ENCODE measurements at places on chromosomes 16 and 17.
A peak's percentile ranks its signal among the peaks of the same experiment; 100 is the strongest.

- no peak for DNase-seq
Measured at GRCh38 chr17:31387438-31387837, 4.0 kb upstream of the RAB11FIP4 start.

- no peak for DNase-seq
Measured at GRCh38 chr16:386641-387156, 4.9 kb upstream of the PGAP6 start.

DNA sequence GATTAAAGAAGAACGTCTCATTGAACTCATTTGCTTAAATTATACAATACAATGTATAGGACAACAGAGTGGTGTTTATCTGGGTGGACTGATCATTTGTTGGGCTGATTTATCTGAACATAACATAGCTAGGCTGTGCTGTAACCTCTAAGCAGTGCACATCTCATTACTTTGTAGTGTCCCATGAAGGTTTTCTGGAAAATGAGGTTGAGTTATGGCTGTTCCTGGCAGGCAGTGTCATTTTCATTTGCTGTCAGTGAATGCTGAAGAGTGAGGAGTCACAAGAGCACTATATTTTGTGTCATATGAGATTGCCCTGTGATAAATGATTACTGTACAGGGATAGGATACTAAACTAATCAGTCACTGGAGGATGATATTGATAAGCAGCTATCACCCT is 340.2 kb downstream of the HS3ST3B1 start:
- no peak for DNase-seq

GRCh38 chr17:66304304-66305174 is 2.1 kb downstream of the PRKCA start:
- no peak for DNase-seq

GRCh38 chr17:64385187-64386083 is 5.2 kb downstream of the PECAM1 start:
- no peak for DNase-seq

DNA sequence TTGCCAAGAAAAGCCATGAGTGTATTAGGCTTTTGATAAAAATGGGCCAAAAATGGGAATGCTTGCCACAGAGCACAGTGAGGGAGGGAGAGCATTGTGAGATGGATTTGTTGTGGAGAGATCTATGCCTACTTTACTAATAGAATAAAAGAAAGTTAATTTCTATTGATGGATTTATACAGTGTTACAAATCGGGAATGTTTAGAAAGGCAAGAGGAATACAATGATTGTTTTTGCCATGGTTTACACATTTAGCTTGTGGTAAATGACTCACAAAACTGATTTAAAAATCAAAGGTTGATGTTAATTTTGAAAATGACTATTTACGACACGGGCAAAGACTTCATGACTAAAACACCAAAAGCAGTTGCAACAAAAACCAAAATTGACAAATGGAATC is 16.6 kb downstream of the CCL4 start:
- no peak for DNase-seq

DNA sequence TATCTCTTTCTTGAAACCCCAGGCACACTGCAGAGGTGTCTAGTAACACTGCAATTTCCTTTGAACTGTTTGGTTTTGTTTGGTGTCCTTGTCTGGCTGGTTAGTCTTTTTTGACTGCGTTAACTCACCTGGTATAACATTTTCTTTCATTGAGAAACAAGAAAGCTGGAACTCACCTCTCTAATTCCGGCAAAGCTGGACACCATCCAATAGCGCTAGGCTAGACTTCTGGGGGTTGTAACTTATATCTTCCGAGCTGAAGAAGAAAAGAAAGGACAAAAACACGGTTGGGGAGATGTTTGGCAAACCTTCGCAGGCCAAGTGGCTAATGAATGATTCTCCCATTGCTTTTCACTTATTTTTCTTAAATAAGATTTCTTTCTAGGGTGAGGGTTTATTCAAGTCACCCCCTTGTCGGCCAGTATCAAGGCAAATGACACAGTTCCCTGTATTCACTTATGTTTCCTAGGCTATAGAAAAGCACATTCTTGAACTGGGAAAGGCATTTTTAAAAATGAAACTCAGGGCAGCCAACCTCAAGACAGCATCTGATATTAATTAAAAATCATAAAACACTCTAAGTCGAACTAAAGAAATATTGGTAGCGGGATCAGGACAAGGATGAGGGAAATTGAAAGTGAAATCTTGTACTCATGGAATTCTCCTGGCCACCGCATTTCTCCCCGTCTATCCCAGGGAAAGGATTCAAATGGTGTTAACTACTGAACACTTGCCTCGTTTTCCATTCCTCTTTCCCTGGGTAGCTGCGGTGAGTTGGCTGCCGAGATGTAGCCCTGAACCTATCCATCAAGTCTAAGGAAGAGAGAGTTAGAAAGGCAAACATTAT is 95.9 kb upstream of the ZFHX3 start:
- DNase-seq = no peak

DNA sequence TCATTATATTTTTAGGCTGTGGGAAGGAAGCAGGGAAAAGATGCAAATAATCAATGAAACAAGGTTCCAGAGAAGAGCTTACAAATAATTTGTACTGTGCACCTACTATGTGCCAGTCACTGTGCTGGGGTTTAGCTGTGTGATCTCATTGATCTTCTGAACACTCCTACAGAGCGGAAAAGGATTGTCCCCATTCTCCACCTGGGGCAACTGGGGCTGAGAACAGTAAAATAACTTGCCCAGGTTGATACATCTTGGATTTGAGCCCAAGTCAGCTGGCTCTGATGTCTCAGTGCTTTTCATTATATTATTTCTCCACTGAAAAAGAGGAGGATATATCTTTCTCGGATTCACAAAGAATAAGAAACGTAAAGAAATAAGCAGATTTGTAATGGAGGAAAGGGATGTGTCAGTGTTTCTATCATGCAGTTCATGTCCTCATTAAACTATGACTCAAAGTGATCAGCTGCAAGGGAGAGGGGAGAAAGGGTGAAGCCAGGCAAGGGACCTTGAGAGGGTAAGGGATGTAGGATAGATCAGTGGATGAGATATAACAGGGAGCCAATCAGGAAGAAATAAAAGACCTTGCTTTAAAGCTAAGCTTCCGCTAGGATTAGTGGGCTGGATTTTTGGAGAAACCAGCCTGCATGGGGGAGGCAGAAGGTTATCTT is 143.6 kb upstream of the NOL11 start:
- DNase-seq = no peak

DNA sequence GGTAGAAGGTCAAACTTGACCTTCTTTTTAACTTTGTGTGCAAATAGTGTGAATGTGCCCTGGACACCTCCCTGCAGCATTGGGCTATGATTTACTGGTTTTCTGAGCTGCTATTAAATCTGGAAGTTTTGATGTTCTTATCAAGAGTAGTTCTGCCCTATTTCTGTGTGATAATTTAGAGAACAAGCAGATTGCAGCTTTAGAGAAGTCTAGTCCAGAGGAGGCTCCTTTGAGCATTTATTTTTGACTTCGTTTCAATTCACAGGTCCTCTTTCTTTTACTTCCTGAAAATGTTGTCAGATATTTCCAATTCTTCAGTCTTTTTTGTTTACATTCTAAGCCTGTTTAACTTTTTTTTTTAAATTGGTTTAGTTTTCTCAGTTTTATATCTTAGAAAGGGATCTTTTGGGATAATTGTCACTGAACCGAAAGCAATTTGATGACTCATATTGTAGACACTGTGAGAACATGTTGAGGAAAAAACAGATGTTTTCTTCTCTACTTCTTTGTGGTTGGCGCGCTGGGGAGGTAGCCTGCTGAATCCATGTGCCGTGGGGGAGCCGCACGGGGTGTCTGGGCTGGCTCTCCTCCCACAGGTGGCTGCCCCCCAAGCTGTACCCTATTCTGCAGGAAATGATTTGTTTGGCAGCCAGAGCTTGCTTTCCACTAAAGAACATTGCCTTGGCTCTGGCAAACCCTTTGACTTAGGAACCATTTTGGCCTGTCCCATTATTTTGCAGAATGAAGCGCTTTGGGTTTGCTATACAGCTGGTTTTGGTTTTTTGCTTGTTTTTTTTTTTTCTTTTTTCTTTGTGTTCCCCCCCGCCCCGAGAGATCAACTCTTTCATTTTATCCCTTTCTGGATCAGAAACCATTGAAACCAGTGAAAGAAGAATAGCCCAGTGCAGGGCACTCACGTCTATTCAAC is 53.4 kb downstream of the MFSD11 start:
- peak; percentile 41 for DNase-seq

- DNase-seq = no peak
Measured at GRCh38 chr16:53458635-53459034, 24.4 kb downstream of the RBL2 start.

Measured in non-pigmented ciliary epithelial cell (primary cell).